ENCODE measurements at places on chromosomes 2 and 18.

DNA sequence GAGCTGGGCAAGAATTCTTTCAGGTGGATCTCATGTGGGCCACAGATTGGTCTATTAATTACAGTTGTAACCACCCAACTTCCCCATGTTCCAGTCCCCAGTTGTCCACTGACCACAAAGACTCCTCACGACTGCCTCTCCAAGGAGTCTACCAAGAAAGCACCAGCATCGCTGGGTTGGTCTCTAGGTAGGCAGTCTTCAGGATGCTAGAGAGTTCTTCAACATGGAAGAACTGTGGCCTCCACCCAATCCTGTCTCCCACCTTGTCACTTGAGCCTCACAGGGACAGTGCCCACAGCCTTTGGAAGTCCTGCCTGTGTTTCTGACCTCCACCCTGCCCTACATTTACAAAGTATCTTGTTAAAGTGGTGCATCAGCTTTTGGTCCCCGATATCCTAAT, 184.7 kb upstream of the FN1 start:
- no peak for DNase-seq

- no peak for DNase-seq
Observed at GRCh38 chr2:207594731-207595130, 30.5 kb downstream of the METTL21A start.

DNA sequence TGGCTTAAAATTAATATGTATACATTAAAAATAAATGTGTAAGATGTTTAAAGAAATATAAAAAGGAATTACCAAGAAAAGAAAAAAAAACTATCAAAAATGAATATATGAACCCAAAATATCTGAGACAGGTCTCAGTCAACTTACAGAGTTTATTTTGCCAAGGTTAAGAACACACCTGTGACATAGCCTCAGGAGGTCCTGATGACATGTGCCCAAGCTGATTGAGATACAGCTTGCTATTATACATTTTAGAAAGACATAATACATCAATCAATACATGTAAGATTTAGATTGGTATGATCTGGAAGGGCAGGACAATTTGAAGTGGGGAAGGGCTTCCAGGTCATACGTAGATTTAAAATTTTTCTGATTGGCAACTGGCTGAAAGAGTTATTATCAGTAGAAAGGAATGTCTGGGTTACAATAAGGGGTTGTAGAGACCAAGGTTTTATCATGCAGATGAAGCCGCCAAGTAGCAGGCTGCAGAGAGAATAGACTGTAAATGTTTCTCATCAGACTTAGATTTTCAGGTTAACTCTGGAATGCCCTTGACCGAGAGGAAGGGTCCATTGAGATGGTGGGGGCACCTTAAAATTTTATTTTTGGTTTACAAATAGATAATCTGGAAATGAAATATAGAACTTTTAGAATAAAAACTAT, 74.7 kb downstream of the EXOC6B start:
- DNase-seq: no peak

DNA sequence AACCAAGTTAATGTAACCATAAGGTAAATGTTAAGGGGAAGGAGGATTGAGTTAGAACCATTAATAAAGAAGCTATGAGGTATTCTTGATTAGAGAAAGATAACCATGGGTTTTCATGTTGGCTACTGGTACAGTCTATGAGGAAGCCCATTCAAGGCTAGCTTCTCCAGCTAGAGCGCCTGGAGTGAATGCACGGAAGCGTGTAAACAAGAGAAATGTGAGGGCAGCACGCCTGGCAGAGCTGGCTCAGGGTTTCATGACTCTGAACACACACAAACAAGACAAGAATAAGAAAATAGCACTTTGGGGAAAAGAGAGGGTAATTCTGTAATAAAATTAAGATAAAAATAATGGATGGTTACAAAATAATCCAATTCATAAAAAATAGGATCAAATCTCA, 255.3 kb downstream of the PDE11A start:
- no peak for DNase-seq

- no peak for DNase-seq
Observed at GRCh38 chr2:101219246-101219645, 33.4 kb upstream of the CNOT11 start.

GRCh38 chr2:131125195-131125757, 20.1 kb downstream of the PLEKHB2 start:
- no peak for DNase-seq

DNA sequence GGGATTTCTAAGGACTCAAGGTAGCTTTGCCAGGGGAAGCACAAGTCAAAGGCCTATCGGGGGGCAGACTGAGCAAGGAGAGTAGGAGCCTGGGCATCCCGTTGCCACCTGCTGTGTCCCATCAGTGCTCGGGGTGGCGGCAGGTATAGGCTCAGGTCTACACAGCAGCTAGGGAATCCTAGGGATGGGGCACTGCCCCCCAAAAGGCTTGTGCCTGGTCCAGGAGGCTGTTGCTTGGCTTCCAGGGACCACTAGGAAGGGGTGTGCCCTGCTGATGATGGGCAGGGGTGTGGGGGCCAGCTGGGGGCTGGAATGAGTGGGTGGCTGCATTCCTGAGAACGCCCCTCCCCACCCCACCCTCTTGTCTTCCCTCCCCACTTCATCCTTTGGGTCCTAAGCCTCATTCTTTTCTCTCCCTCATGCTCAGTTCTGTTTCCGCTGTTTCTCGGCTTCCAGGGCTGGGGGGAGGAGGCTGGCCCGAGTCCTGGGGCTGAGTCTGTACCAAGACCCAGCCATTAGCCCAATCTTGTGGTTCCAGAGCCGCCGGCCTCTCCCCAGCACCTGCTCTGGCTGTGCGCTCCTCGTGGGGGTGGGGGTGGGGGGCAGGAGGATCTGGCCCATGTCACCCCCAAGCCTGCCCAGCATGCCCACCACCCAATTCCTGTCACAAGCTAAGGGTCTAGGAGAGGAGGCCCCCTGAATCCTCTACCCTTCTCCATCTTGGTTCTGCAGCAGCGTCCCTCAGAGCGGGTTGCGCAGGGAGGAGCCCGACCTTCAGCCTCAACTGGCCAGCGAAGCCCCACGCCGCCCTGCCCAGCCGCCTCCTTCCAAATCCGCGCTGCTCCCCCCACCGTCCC, 12.8 kb downstream of the SPEG start:
- no peak for DNase-seq

- DNase-seq: no peak
Observed at GRCh38 chr18:73707035-73707434, 440.6 kb downstream of the FBXO15 start.

DNA sequence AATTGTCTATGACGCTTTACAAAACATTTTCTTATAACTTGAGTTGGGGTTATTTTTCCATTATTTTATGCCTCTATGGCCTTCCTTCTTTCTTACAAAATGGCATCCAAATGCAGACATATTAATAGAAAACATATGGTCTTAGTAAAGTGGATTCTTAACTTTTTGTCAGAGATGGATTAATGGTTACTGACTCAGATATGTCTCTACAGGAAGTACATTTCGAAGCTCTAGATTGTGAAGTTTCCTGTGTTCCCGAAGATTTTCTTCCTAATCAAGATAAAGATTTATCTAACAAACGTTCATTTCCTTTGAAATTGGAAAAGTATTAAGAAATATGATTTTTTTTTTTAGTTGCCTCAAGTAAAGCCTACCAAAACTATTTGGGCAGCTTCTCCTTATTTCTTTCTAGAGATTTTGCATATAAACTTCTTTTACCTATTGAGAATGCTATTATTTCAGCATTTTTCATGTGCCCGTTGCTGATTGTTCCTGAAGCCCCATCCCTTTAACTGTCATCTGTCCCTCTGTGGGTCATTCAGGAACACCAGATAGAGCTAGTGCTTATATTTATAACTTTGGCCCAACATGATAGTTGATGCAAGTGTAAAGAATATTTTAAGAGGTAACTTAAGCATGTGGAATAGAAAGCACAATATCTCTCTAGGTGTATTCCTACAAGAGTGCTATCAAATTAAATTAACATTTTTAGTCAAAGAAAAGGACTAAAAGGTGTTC, 498.0 kb downstream of the CCDC85A start:
- DNase-seq: no peak

DNA sequence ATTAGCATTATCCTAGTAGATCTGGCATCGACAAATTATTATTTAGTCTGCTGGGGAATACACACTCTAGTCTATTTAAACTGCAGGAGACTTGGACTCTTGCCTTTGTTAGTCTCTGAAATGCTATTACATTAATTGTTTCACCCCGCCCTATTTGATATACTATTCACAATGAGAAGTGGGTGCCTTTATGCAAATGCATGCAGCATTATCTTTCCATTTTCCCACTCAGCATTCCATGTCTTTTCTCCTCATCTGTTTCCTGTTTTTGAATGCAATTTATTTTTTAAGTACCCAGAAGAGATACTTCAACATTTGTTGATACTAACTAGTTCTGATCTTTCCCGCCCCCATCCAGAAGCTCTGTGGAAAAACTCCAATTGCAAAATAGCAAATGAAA, 395.3 kb upstream of the NXPH2 start:
- DNase-seq: no peak

GRCh38 chr2:113894156-113894743, 4.4 kb downstream of the ACTR3 start:
- DNase-seq: no peak
